ENCODE measurements at places on chromosomes 4 and X. TPM values are rescaled to one million over a fixed set of nuclear protein-coding genes. Genes with fewer than 3 reads are reported as not detected.

GRCh38 chr4:71138007-71138615, 144.7 kb downstream of the DCK start:
- DNase-seq: no peak

- no peak for DNase-seq
Observed at GRCh38 chr4:184019076-184019475, 114.0 kb downstream of the STOX2 start.

DNA sequence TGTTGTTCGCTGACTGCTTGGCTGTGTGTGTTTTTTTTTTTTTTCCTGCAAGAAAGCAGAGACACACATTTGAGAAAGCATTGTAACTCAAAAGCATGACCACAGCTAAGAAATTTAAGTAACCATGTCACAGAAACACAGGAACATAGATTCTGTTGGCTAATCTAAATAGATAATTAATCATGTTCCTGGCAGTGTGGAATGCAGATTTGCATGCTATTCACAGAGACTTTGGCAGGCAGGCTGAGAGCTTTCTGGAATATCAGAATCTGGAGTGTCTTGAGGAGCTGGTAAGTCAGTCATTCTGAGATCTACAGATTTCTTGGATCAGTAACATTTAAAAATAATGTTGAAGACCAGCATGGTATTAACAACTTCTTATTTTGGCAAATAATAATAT, 33.2 kb upstream of the SMS start:
- no peak for DNase-seq

DNA sequence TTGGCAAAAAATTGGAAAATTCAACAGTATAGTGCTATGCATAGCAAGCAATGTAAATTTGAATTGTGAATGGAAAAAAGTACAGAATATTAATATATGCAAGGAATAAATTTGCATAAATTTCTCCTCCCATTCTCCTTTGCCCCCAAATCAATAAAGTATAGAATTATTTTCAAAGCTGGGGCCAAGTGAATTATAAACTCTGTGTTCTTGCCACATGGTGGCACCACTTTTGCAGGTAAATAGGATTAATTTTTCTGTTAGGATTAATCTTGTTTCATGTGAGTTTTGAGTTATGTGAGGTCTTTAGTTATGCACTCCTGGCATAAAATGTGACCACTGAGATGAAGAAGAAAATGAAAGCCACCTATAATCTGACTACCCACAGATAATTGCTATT, 19.9 kb downstream of the COPS4 start:
- no peak for DNase-seq

The AMTN gene
- total RNA-seq: not detected

DNA sequence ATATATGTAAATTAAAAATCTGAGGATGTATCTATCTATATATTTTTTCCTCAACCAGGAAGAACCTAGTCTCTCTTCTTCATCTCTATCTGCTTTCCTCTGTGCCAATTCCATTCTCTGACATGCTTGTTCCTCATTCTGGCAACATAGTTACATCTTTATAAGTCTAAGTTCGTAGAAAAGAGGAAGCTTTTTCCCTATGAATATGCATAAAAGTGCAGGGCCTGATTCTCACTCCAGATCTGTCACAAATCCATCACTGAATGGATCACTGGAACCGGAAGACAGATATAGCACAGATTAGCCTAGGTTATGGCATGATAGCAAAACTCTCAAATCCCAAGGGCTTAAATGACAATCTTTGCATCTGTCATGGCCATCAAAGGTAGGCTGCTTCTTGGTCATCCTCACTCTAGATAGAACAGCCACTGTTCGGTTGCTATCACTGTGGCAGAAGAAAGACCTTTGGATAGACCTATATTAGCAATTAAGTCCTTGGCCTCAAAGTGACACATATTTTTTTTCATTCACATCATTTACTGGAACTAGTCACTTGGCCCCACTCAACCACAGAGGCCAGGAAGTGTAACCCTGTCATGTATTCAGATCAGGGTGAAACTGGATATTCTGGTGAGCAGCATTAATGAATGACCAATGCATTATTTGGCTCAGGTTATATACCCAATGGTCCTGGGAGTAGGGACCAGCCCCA, 22.2 kb downstream of the DTHD1 start:
- no peak for DNase-seq

DNA sequence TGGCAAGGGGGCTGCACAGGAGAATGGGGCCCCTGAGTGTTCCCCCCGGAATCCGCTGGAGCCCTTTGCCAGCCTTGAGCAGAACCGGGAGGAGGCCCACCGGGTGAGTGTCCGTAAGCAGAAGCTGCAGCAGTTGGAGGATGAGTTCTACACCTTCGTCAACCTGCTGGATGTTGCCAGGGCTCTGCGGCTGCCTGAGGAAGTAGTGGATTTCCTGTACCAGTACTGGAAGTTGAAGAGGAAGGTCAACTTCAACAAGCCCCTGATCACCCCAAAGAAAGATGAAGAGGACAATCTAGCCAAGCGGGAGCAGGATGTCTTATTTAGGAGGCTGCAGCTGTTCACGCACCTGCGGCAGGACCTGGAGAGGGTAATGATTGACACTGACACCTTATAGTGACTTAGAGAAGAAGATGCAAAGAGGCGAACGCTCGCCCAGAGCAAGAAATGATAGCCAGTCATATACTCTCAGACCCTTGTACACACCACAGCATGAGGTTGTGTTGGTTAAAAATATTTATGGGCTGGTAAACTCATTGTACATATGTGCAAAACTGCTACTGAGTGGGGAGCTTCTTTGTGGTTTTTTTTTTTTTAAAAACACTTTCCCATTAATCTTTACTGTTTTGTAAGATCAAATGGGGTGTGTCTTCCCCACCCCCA, 52.5 kb downstream of the JADE1 start:
- no peak for DNase-seq
